ENCODE measurements at places on chromosomes 5 and 9. TPM values are rescaled to one million over a fixed set of nuclear protein-coding genes. Genes with fewer than 3 reads are reported as not detected.

The CXCL14 gene
- 1.3 TPM for total RNA-seq

The PCDHA7 gene
- not detected for total RNA-seq

The SLC6A18 gene
- not detected for total RNA-seq

The TERT gene
- not detected for total RNA-seq

The TYRP1 gene
- total RNA-seq, result not detected

- H3K27ac ChIP-seq, result no peak overlapping the region
- no peaks in the 10 kb centered on the region for H3K27me3 ChIP-seq
- H3K36me3 ChIP-seq, result peaks cover 70% of the 10 kb centered on the region
- peaks cover 4% of the 10 kb centered on the region for H3K4me1 ChIP-seq
Observed at GRCh38 chr9:110244616-110245015, 11.7 kb downstream of the TXN start.

- no peak for DNase-seq
- H3K4me1 ChIP-seq, result peaks cover 12% of the 10 kb centered on the region
- no peak overlapping the region for H3K4me3 ChIP-seq
- no peak overlapping the region for H3K27ac ChIP-seq
- H3K27me3 ChIP-seq, result no peaks in the 10 kb centered on the region
Observed at GRCh38 chr5:95078868-95079267, 206.0 kb downstream of the MCTP1 start.

- H3K27ac ChIP-seq, result peak overlapping the region; percentile 96
- H3K27me3 ChIP-seq, result no peaks in the 10 kb centered on the region
- no peaks in the 10 kb centered on the region for H3K36me3 ChIP-seq
Observed at GRCh38 chr5:150780187-150780692, 1.7 kb downstream of the SMIM3 start.

DNA sequence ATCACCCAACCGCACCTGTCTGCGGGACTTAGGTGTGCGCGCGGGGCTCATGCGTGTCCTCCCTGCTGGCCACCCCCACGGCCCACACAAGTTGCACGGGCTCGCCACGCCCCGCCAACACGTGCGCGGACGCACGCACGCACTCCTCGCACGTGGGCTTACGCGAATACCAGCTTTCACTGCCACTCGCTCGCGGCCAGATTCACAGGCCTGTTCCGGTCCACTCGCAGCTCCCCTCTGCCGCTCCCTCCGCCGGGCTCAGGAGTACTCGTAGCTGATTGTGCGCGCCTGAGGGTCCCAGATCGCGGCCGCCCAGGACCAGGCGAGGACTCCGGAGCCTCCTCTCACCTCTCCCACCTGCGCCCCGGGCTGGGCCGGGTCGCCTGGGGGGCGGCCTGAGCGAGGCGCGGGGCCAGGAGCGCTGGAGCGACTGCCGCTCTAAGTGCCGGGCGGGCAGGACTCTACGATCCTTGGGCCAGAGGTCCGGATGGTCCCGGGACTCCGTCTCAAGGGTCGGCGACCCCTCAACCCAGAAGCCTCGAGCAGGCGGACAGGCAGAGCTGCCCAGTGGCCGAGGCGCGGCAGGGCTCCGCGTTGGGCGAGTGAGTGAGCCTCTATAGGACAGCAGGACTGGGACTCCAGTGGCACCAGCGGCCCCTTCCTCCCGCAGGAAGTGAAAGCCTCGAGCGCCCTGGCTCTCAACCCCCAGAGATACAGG is 3.4 kb downstream of the PCDHGC5 start:
- no peak overlapping the region for H3K4me3 ChIP-seq
- DNase-seq, result no peak
- H3K27ac ChIP-seq, result no peak overlapping the region

DNA sequence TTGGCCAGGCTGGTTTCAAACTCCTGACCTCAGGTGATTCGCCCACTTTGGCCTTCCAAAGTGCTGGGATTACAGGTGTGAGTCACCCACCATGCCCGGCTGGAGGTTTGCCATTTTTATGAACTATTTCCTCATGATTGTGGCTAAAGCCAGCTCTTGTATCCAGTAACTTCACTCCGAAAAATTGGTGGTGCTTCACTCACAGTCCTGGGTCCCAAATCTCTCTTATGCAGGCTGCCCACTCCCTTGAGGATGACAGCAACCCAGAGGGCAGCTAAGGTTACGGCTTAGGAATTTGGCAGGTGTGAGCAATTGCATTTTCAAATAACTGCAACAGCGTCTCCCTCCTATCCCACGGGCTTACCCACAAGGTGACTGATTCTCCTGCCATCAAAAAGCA is 23.4 kb upstream of the FUBP3 start:
- no peaks in the 10 kb centered on the region for H3K36me3 ChIP-seq
- H3K27me3 ChIP-seq, result peaks cover 10% of the 10 kb centered on the region
- H3K4me3 ChIP-seq, result no peak overlapping the region
- no peak overlapping the region for H3K27ac ChIP-seq

DNA sequence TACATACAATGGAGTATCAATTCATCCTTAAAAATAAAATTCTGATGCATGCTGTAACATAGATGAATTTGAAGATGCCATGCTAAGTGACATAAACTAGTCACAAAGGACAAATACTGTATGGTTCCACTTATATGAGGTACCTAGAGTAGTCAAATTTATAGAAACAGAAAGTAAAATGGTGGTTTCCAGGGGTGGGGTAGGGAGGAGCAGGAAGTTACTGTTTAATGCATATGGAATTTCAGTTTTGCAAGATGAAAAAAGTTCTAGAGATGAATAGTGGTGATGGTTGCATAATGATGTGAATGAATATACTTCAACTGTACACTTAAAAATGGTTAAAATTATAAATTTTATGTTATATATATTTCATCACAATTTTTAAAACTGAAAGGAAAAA is 57.3 kb upstream of the FNIP1 start:
- DNase-seq, result peak; percentile 21
- H3K27me3 ChIP-seq, result no peaks in the 10 kb centered on the region
- H3K27ac ChIP-seq, result no peak overlapping the region
- H3K4me3 ChIP-seq, result no peak overlapping the region
- H3K36me3 ChIP-seq, result no peaks in the 10 kb centered on the region

- H3K4me3 ChIP-seq, result no peak overlapping the region
- H3K36me3 ChIP-seq, result no peaks in the 10 kb centered on the region
- H3K27me3 ChIP-seq, result no peaks in the 10 kb centered on the region
- no peak for DNase-seq
Observed at GRCh38 chr9:137504432-137504777, 45.3 kb upstream of the NSMF start.

DNA sequence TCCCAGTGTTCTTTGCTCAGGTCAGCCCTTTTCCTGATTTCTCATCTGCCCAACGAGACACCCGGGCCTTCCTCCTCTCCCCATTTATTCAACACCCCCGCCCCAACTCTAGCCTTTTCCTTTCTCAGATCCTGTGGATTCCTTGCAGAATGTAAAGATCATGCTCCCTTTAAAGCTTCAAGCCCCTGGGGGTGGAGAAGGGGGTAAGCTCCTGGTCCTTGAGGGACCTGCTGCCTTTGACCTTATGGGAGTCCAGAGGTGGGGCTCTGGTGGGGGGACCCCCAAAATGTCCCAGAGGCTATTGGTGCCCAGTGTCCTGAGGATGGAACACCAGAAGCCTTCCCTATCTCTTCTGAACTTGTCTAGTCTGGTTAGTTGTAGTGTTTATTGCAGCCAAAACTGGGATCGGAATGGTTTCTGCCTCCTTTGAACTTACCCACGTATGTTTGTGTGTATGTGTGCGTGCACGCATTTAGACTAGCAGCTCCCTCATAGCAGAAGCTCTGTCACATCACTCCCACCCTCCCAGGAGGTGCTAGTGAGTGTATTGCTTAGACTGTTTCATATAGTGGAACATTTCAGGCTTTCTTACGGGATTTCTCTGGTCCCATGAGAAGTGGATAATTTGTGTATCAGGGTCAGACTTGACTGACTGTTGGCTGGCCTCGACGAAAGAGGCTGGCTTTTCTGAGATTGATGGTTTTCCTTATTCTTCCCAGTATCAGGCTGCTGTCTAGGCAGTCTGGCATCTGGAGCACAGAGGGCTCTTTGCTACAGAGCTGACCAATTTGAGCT is 1.1 kb downstream of the GALNT10 start:
- peaks cover 37% of the 10 kb centered on the region for H3K4me1 ChIP-seq
- H3K27me3 ChIP-seq, result no peaks in the 10 kb centered on the region
- peak; percentile 70 for DNase-seq
- no peak overlapping the region for H3K27ac ChIP-seq
- H3K36me3 ChIP-seq, result peaks cover 6% of the 10 kb centered on the region

DNA sequence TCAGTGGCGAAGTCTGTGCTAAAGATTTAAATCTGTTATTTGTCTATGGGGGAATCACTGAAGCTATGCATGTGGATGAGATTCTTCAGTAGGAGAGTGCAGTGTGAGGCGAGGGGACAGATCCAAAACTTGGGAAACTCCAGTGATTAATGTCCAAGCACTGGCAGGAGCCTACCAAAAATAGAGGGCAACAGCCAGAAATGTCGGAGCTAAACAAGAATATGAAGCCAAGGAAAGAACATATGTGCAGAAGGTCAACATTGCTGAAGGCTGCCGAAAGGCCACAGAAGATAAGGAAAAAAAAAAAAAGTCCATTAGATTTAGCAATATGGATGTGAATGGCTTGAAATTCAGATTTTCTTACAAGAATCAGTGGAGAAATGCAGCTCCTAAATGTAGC is 61.8 kb downstream of the C6 start:
- H3K27ac ChIP-seq, result no peak overlapping the region
- no peak for DNase-seq
- no peak overlapping the region for H3K4me3 ChIP-seq
- no peaks in the 10 kb centered on the region for H3K27me3 ChIP-seq
- H3K4me1 ChIP-seq, result no peaks in the 10 kb centered on the region
- no peaks in the 10 kb centered on the region for H3K36me3 ChIP-seq

GRCh38 chr5:179879690-179880010 is 21.0 kb upstream of the MRNIP start:
- H3K27ac ChIP-seq, result no peak overlapping the region
- H3K27me3 ChIP-seq, result no peaks in the 10 kb centered on the region
- no peak overlapping the region for H3K4me3 ChIP-seq
- H3K4me1 ChIP-seq, result no peaks in the 10 kb centered on the region
- no peak for DNase-seq
- H3K36me3 ChIP-seq, result peaks cover 38% of the 10 kb centered on the region

GRCh38 chr9:29068461-29068860 is 1495.2 kb upstream of the C9orf72 start:
- no peaks in the 10 kb centered on the region for H3K27me3 ChIP-seq
- no peak overlapping the region for H3K27ac ChIP-seq
- no peak for DNase-seq
- H3K4me1 ChIP-seq, result no peaks in the 10 kb centered on the region

GRCh38 chr9:126290871-126291270 is 35.8 kb upstream of the MVB12B start:
- peaks cover 16% of the 10 kb centered on the region for H3K27me3 ChIP-seq
- no peak overlapping the region for H3K4me3 ChIP-seq
- H3K36me3 ChIP-seq, result no peaks in the 10 kb centered on the region
- DNase-seq, result no peak
- no peaks in the 10 kb centered on the region for H3K4me1 ChIP-seq
- no peak overlapping the region for H3K27ac ChIP-seq

GRCh38 chr9:119667163-119667562 is 297.9 kb upstream of the BRINP1 start:
- no peaks in the 10 kb centered on the region for H3K27me3 ChIP-seq
- H3K4me3 ChIP-seq, result no peak overlapping the region
- H3K27ac ChIP-seq, result no peak overlapping the region
- no peaks in the 10 kb centered on the region for H3K36me3 ChIP-seq

DNA sequence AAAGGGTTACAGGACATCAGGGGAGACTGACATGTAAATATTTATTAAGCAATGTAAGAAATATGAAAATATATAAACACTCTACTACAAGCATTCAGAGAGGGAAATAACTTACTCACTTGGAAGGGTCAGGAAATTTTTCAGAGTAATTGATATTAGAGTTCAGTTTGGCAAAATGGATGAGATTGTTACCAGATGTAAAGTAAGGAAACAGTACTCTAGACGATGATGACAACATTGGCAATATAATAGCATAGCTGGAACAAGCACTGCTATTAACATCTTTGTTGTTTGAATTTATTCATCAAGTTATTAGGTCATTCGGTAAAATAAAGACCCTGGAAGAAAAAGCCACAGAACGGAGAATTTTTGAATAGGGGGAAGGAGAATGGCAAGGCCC is 49.1 kb downstream of the GNA14 start:
- no peak for DNase-seq
- no peak overlapping the region for H3K27ac ChIP-seq
- H3K4me3 ChIP-seq, result no peak overlapping the region
- H3K4me1 ChIP-seq, result no peaks in the 10 kb centered on the region
- 0 out of 2 replicates have a peak, but pooled peaks cover 6% of the 10 kb centered on the region for H3K27me3 ChIP-seq
- H3K36me3 ChIP-seq, result no peaks in the 10 kb centered on the region

- H3K36me3 ChIP-seq, result no peaks in the 10 kb centered on the region
- DNase-seq, result no peak
- no peak overlapping the region for H3K4me3 ChIP-seq
- H3K27ac ChIP-seq, result no peak overlapping the region
- H3K27me3 ChIP-seq, result no peaks in the 10 kb centered on the region
- H3K4me1 ChIP-seq, result no peaks in the 10 kb centered on the region
Observed at GRCh38 chr5:45799388-45799787, 103.2 kb upstream of the HCN1 start.

DNA sequence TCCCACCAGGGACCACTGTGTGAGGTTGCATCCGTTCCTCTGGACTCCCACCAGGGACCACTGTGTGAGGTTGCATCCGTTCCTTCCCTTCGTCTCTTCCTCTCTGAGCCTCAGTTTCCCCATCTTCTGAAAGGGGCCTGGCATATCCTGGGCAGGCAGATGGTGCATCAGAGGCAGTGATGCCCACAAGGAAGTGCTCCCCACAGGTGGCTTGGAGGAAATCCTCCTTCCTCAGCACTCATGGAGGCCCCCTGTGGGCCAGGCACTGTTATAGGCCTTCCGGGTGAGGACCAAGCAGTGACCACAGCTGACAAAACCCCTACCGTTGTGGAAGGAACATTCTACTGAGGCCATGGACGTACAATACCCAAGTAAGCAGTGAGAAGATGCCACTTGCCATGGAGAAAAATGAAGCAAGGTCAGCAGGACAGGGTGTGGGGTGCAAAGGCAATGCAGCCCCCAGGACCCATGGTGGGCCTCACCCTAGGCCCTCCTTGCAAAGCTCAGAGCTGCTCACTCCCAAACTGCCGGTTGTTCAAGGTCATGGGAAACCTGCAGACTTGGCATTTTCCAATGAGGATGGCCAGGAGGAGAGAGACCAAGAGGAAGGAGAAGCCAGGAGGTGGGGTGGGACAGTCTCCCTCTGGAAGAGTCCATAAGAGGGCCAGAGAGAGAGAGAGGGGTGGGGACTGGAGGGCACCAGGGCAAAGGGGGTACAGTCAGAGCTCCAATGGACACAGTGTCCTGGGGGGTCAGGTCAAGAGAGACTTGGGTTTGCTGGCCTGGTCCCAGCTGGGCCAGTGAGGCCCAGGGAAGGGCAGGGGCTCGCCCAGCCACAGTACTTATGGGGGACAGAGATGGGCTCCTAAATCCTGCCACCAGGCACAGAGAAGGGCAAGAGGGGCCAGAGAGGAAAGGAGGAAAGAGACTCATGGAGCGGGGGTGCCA is 51.1 kb downstream of the C9orf50 start:
- peak overlapping the region; percentile 91 for H3K27ac ChIP-seq
- no peaks in the 10 kb centered on the region for H3K36me3 ChIP-seq
- H3K27me3 ChIP-seq, result no peaks in the 10 kb centered on the region
- H3K4me3 ChIP-seq, result no peak overlapping the region

GRCh38 chr5:156693113-156693512 is 157.0 kb upstream of the PPP1R2B start:
- no peaks in the 10 kb centered on the region for H3K4me1 ChIP-seq
- DNase-seq, result no peak
- H3K36me3 ChIP-seq, result no peaks in the 10 kb centered on the region
- H3K27ac ChIP-seq, result no peak overlapping the region
- H3K4me3 ChIP-seq, result no peak overlapping the region
